ENCODE measurements at places on chromosomes 4 and X. TPM values are rescaled to one million over a fixed set of nuclear protein-coding genes. Genes with fewer than 3 reads are reported as not detected.

SHROOM2 gene
- 1.3 TPM for total RNA-seq

FHDC1 gene
- total RNA-seq: 0.44 TPM

TNMD gene
- not detected for total RNA-seq

DNA sequence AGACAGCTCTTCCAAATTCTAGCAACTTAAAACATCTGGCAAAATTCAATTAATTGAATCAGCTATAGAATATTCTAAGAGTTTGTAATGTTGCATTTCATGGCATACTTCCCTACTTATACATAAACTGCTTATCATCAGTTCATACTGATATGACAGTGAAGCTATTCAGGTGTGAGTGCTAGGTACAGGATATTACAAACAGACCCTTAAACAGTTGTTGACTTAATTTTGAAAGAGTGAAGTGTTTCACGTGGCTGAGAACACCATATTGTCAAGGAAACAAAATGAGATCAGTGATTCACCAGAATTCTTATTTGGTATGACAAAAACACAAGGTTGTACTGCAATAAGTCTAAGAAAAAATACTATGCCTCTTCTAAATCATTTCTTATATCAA is 27.4 kb downstream of the CENPU start:
- H3K27me3 ChIP-seq: no peaks in the 10 kb centered on the region
- no peaks in the 10 kb centered on the region for H3K4me1 ChIP-seq
- no peak overlapping the region for H3K27ac ChIP-seq
- DNase-seq: no peak
- H3K4me3 ChIP-seq: no peak overlapping the region

DNA sequence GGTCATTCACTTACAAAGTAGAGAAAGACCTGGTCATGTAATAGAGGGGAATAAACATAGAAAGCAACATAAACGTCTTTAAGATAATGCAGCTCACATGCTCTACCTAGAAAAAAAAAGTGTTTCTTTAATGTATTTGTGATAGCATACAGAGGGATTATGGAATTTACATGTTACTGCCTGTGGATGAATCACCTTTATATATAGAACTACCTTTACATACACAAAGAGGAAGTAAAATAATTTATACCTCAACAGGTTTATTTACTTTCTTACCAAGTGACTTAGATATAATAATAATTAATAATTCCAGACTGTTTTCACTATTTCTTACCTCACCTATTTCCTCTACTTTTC is 81.5 kb downstream of the PPP3CA start:
- no peak overlapping the region for H3K4me3 ChIP-seq
- DNase-seq: no peak
- peak overlapping the region; percentile 67 for H3K27ac ChIP-seq
- no peaks in the 10 kb centered on the region for H3K27me3 ChIP-seq
- H3K4me1 ChIP-seq: peaks cover 25% of the 10 kb centered on the region
